ENCODE measurements at places on chromosomes 4 and X.
A peak's percentile ranks its signal among the peaks of the same experiment; 100 is the strongest.

GRCh38 chrX:70138622-70139021 lies 5.4 kb downstream of the IGBP1 start:
- DNase-seq, result no peak

GRCh38 chrX:136608295-136608933 lies 39.5 kb upstream of the CD40LG start:
- peak; percentile 7 for DNase-seq

DNA sequence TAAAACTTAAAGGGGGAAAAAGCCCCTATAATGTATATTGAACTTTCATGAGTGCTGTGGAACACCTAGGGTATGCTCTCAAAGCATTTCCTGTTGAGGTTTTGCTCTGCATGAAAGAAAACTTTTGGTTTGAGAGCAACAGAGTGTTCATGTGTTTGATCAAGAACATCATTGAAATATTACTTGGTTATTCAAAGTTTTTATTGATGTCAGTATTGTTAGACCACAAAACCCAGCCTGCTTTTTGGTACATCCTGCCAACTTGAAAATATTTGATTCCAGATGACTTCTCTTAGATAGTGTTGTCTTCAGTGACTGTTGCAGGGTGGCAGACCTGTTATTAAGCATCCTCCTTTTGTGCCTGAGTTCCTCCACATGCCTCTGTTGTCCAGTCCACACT lies 68.0 kb downstream of the N4BP2 start:
- DNase-seq, result no peak

DNA sequence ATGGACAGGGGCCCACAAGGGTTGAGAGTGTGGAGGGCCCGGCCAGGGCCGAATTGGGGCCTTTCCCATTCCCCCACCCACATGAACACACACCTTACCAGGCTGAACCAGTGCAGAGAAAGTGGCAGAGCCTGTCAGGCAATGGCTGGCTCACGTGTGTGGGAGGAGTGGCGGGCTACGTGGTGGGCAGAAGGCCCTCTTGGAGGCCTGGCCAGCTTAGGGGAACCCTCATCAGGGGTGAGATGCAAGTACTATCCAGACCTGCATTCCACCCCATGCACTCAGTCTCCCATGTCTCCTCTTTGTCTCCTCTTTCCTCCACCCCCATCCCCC lies 965 bp downstream of the TCEAL4 start:
- DNase-seq, result no peak

GRCh38 chr4:118280501-118281218 lies 72.1 kb downstream of the PRSS12 start:
- no peak for DNase-seq

- no peak for DNase-seq
Measured at GRCh38 chr4:1126506-1126905, 13.1 kb upstream of the RNF212 start.

DNA sequence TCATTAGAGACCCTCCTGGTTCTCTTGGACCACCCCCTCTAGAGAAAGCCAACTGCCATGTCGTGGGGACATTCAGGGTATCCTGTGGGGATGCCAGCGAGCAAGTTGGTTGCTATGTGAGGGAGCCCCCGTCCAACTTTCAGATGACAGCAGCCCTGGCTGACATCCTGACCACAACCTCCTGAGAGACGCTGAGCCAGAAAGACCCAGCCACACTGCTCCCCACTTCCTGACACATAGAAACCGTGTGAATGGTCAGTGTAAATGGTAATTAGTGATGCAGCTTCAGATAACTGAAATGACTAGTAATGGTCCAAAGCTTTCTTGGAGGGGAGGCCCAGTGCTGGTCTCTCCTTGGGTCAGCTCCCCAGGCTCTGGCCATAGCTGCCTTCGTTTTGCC lies 10.8 kb downstream of the CLCN4 start:
- DNase-seq, result no peak

DNA sequence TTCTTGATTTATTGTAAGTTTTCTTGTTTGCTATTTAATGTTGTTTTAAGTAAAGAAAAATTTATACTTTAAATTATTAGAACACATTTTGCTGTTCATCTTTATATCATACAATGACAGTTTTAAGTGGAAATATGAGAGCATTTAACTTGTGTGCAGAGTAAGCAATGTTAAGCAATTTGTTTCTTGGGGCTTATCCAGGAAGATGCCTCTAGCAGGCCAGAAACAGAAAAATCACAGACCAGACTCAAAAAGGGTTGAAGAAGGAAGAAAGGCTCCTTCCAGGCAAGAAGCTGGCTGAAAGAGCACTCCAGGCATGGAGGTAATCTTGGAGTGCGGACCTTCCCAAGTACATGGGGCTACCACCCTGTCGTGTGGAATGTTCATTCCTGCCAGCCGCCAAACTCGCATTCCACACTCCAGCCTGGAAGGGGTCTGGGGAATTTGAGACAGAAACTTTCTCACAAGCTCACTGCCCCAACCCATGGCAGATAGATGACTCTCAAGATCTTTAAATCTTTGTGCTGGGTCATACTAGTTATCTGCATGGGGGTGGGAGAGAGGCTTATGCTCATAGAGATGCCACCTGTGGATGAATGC lies 1521.3 kb upstream of the AGA start:
- DNase-seq, result no peak

GRCh38 chrX:155027509-155028066 lies 944 bp downstream of the FUNDC2 start:
- DNase-seq, result no peak

- DNase-seq, result no peak
Measured at GRCh38 chrX:11540532-11541377, 125.0 kb downstream of the ARHGAP6 start.

- DNase-seq, result no peak
Measured at GRCh38 chrX:44903107-44903506, 30.1 kb downstream of the KDM6A start.

DNA sequence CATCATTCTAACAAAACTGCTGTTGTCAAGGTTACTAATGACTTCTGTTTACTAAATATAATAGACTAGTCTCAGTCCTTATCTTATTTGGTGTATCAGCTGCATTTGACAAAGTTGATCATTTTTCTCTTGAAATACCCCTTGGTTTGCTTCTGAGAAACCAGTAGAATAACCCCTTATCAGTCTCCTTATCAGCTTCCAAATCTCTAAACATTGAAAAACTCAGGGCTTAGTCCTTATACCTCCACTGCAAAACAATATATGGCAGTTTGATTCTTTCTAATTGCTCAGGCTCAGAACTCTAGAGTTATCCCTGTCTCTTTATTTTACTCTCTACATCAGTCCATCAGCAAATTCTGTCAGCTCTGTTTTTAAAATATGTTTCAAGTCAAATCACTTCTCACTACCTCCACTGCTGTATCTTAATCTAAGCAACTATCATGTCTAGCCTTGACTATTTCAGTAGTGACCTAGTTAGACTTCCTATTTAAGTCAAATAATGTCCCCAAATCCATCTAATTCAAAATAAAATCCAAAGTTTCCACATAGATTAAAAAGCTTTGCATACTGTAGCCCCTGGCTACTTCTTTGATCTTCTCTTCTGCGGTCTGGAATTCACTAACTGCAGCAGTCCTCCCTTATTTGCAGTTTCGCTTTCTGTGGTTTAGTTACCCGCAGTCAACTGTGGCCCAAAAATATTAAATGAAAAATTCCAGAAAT lies 87.1 kb upstream of the NPNT start:
- no peak for DNase-seq

DNA sequence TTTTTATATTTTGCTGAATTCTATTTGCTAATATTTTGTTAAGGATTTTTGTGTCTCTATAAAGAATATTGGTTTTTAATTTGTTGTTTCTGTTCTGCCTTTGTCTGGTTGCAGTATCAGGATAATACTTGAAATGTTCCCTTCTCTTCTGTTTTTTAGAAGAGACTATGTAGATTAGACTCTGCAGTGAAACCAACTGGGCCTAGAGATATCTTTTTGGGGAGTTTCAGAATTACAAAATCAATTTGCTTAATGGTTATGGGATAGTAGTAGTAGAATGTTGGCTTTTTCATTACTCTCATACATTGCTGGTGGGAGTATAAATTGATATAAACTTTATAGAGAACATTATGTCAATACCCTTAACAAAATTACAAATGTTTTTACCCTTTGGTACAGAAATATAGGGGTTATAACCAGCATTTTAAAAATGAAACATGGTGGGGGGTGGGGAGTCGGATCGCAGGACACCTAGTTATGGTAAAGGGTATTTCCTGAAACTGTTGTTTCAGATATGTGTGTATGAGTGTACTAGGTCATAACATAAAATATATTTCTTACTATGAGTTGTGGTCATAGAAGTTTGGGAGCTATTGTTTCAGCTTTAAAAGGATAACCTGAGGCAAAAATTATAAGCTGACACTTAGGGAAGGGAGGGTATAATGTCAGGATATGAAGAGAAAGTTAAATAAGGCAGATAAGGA lies 29.0 kb downstream of the CLOCK start:
- DNase-seq, result no peak

- no peak for DNase-seq
Measured at GRCh38 chr4:98202907-98203306, 58.3 kb upstream of the RAP1GDS1 start.

- DNase-seq, result no peak
Measured at GRCh38 chrX:31706466-31706865, 634.6 kb upstream of the FTHL17 start.

DNA sequence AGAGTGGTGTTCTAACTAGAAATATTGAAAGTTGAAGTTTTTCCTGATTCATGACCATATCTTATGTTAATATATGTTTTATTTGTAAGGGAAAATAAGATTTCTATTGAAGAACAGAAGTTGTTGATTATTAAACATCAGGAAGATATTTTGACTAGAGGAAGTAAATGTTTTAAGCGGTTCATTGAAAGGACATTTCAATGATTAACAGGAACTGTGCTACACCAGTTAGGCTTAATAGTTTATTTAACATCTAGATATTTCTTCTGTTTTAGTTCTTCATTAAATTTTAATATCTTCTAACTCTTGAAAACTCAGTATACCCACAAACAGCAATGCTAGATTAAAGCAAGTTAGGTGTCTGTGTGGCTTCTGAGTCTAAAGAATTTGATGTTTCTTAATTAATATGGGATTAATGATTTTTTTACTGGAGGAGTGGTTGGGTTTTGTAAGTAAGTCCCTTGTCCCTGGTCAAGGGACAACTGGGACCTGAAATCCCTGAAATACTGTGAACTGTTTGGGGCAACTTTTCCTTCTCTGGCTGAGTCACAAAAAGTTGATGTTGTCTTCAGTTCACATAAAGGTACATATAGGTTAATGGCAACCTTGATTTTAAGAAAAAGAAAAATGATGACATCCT lies 42.9 kb upstream of the CYP4V2 start:
- DNase-seq, result no peak

DNA sequence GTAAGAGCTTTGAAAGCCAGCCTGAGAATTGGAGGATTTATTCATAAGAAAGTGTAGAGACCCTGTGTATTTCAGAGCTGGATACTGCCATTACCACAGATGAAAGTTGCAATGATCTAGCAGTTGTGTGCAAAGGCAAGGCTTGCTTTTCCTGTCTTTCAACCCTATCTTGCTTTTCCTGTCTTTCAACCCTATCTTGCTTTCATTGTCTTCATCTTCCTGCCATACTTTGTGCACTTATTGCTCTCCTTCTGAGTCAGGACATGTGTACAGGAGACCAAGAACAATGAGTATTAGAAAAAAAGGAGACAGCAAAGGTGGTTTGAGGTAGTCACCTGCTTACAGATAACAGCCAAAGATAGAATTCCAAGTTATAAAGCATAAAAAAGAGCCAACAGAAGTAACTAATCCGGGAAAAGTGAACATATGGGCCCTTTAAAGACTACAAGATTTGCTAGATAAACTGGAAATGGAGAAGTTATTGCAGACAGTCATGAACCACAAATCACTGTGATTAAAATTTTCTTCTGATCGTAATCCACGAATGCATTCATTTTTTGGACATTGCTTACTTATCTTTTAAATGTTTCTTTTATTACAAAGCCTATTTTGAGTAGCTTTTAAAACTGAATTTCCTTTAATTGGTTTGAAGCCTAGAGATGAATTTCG lies 17.2 kb downstream of the C1QTNF7 start:
- DNase-seq, result no peak

- no peak for DNase-seq
Measured at GRCh38 chr4:62670514-62670913, 1470.4 kb downstream of the ADGRL3 start.

- no peak for DNase-seq
Measured at GRCh38 chrX:21408788-21409187, 34.6 kb downstream of the CNKSR2 start.

GRCh38 chrX:23201706-23202105 lies 132.9 kb upstream of the PTCHD1 start:
- no peak for DNase-seq

GRCh38 chr4:19425146-19425545 lies 826.6 kb upstream of the SLIT2 start:
- no peak for DNase-seq
